ENCODE measurements at places on chromosomes 1 and 21.

GRCh38 chr1:50139339-50140181 lies 30.8 kb downstream of the ELAVL4 start:
- no peak for DNase-seq

- DNase-seq, result no peak
Observed at GRCh38 chr1:115266729-115267421, 71.2 kb downstream of the NGF start.

DNA sequence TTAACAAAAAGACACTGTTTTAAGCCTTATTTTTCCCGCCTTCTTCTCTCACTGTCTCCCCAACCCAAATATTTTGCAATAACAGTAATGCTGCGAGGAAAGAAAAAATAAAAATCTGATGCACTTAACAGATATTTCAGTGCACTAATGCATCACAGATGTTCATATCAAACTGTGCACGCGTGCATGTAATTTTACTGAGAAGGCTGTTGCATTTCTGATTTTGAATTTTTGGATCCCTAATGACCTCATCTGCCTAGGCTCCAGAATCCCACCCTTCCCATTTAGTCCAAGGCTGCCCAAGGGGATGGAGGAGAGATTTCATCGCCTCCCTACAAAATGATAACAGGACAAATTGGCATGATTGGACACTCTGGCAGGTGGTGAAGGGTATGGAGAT lies 5.5 kb downstream of the TRABD2B start:
- DNase-seq, result no peak

DNA sequence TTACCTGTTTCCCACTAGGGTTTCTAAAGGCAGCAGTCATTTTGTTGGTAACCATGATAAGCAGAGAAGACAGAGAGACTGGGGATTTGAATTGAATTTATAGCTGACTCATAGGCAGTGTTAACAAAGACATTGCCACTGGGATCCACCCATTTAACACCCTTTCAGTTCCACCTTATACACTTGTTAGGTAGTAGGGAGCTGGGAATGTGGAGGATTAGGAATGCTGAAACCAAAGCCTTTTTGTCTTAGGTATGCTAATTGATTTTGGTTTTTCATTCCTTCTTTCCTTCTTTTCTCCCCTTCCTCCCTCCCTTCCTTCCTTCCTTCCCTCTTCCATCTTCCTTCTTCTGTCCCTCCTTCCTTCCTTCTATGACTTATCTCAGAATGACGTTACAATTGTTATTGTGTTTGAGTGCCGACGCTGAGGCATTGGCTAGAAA lies 7.5 kb upstream of the EVI5 start:
- no peak for DNase-seq

- peak; percentile 46 for DNase-seq
Observed at GRCh38 chr1:20389571-20389970, 96.4 kb downstream of the CAMK2N1 start.

DNA sequence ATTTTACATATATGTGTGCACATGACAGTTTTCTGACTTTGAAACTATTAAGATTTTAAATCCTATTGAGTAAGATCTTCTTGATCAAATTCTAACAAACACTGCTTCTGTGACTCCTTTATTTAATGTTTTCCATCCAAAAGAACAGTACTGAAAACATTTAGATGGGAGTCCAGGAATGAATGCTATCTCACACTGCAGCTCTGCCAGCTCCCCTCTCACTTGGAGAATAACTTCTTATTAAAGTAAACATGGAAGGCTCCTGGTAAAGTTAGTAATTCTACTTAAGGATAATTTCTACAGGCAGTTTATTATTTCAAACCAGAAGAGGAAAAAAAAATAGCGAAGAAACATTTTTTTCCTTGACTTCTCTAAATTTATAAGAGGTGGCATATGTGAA lies 349.1 kb downstream of the DPYD start:
- DNase-seq, result no peak

DNA sequence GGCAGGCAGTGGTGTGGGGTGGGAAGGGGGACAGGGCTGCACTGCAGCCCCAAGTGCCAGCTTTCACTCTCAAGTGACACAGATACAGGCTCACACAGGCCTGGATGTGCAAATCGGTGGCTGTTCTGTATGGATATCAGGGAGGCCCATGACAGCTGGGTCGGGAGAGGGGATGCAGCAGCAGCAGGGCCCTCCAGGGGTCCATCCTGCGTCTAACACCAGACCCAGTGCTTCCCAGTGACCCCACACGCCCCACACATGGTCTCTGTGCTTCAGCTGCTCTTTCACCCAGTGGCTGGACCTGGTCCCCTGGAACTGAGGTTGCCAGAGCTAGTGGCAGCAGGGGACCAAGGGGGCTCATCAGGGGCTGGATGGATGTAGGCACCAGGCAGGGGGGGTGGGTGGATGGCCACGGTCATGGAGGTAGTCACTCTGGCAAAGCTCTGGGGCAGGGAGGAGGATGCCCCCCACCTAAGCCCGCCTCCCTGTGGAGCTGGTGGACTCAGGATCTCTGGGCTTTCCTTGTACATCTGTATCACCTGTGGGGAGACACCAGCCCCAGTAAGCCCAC lies 13.9 kb downstream of the BTBD19 start:
- DNase-seq, result peak; percentile 74
